AG09309 (cell line): ENCODE measurements at places on chromosomes 1 and 21.
A peak's percentile ranks its signal among the peaks of the same experiment; 100 is the strongest.

DNA sequence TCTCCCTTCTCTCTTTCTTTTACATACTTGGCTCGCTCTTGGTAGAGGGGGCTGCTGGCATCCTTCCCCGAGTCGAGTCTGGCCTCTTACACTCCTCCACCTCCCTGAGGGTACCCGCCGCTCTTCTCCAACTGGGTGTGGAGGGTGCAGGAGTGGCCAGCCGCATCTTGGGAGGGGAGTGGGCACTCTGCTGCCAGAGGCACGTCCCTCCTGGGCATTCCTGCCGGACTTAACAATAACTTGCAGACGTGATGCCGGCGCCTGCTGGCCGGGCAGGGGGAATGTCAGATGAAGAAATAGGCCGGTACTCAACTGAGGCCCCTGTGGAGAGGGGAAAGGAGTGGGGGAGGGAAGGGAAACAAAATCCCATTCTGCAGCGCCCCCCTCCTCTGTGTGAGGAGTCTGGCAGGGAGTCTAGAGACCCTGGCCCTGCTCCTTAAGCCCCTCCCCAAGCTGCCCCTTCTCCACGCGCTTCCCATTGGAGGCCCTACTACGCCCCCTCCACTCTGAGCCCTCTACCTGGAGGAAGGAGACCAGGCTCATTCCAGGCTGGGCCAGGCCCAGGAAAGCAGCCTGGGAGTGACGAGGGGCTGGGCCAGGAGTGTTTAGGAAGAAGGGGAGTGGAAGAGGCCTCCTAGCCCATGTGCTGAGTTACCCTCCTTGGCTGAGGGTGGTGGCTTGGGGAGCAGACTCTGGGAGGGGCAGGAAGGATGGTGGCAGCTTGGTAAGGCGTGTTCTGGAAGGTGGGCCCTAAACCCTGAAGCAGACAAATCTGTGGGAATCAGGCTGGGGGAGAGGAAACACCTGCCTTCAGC lies 1.8 kb downstream of the ATP2B4 start:
- DNase-seq = no peak

- peak; percentile 93 for DNase-seq
These were observed 163.2 kb downstream of the ZBTB18 start for GRCh38 chr1:244214009-244214967.

DNA sequence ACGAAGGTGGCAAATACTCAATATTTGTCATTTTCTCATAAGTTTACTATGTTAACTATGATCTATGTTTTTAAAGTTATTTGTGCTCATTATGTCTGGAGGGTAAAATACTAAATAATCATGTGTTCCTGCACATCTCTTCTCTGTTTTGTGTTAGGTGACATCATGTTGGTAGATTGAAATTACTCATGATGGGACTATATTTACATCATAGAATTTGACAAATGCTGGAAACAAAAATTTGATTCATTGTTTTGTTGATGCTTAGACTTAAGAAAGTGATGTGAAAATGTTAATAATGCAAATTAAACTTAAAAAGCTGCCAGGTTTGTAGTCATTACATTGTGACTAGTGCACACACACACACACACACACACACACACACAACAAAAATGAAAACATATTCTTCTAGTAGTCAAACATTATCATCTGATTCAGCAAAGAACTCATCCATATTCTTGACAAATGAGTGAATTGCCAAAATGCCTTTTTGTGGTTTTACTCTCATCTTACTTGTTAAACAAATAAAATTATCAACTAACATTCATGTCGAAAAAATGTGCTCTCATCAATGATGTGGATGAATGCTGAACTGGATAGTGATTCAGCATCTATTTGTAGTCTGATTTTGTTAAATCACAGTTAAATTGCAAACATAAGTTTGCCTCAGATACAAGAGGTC lies 870.7 kb downstream of the BRINP3 start:
- DNase-seq = no peak

- no peak for DNase-seq
These were observed 315.3 kb downstream of the OMA1 start for GRCh38 chr1:58231204-58231603.

DNA sequence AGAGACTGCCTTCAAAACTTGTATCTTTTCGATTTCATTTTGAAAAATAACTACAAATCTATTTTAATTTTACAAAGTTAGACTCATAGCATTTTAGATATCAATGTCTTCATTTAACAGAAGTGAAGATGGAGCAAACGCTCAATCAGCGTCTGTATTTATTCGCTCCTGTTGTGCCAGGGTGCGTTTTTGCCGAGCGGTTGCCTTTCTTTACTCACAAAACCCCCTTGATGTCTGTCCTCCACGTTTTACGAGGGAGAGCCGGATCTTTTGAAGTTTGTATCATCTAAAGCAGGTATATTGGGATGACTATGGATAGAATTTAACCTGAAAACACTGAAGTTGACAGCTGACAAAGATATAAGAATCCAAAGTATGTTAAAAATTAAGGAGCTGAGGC lies 44.6 kb downstream of the MRPL39 start:
- DNase-seq = no peak

GRCh38 chr1:212903664-212904063 lies 45.6 kb downstream of the FLVCR1 start:
- DNase-seq = no peak

DNA sequence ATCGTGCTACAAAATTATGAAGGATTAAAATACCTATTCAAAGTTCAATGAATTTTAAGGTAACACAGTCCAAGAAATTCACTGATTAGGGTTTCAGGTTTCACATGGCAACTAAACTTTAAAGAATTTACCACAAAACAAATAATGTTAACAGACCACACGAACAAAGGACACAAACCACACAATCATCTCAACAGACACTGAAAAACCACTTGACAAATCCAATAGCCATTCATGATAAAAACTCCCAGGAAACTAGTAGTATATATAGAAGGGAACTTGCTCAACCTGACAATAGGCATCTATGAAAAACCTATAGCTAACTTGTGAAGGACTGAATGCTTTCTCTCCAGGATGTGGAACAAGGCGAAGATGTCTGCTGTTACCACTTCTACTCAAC lies 21.1 kb upstream of the SH2D5 start:
- no peak for DNase-seq

GRCh38 chr21:26826801-26827200 lies 18.4 kb downstream of the ADAMTS1 start:
- DNase-seq = no peak

- DNase-seq = no peak
These were observed 51.2 kb upstream of the TIAM1 start for GRCh38 chr21:31395268-31395667.

- DNase-seq = no peak
These were observed 532.8 kb downstream of the MATN1 start for GRCh38 chr1:30190511-30191153.

GRCh38 chr1:55578646-55579045 lies 363.5 kb upstream of the USP24 start:
- DNase-seq = no peak

- DNase-seq = no peak
These were observed 248.6 kb downstream of the DNM3 start for GRCh38 chr1:172089768-172090510.

- no peak for DNase-seq
These were observed 124.5 kb downstream of the DNM3 start for GRCh38 chr1:171965777-171966176.

- DNase-seq = no peak
These were observed 82.7 kb downstream of the KAZN start for GRCh38 chr1:14681182-14681581.

- DNase-seq = no peak
These were observed 117.7 kb upstream of the SLC44A3 start for GRCh38 chr1:94702442-94702815.
